Activated CD4-positive, alpha-beta memory T cell treated with anti-CD3 and anti-CD28 coated beads, Interleukin-2, amount 10 ng/mL, durations not matched to agents 7 days and 5 days (primary cell): ENCODE measurements at places on chromosomes 4 and X.

- no peak for DNase-seq
These were observed 171.1 kb downstream of the SCFD2 start for GRCh38 chr4:53194727-53195126.

DNA sequence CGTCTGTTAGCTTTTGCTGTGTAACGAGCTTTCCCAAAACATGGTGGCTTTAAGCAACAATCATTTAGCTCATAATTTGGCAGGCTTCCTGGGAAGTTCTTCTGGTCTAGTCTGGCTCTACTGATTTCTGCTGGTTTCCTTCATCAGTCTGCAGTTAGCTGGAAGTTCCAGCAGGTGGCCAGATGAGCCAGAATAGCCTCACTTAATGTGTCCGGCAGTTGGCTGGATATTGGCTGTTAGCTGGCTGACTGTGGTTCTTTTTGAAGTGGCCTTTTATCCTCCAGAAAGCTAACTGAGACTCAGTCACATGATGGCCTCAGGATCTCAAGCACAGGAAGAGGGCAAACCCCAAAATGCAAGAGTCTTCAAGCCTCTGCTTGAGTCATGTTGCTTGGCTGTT lies 34.9 kb downstream of the FTHL17 start:
- DNase-seq: peak; percentile 16

GRCh38 chr4:141158219-141158618 lies 24.9 kb upstream of the RNF150 start:
- DNase-seq: no peak

- DNase-seq: no peak
These were observed 567.1 kb downstream of the IL15 start for GRCh38 chr4:142203505-142203904.

- no peak for DNase-seq
These were observed 36.1 kb downstream of the MID1IP1 start for GRCh38 chrX:38837389-38837788.

- no peak for DNase-seq
These were observed 72.0 kb upstream of the MSX1 start for GRCh38 chr4:4787421-4787820.

- no peak for DNase-seq
These were observed 13.2 kb upstream of the MAN2B2 start for GRCh38 chr4:6561706-6562371.

GRCh38 chrX:24153178-24153795 lies 3.8 kb downstream of the ZFX start:
- DNase-seq: no peak

DNA sequence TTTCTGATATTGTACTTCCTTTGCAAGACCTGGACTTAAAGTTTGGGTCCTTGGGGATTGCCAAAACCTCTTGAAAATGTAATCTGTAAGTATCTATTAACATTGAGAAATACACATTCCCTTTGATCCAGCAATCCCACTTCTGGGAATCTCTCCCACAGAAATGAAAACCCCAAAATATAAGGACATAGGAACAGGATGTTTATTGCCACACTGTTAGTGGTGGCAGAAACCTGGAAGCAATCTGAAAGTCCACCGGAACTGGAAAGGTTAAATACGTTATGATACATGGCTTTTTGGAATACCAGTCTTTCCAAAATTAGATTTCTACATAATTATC lies 71.2 kb upstream of the STX18 start:
- no peak for DNase-seq

DNA sequence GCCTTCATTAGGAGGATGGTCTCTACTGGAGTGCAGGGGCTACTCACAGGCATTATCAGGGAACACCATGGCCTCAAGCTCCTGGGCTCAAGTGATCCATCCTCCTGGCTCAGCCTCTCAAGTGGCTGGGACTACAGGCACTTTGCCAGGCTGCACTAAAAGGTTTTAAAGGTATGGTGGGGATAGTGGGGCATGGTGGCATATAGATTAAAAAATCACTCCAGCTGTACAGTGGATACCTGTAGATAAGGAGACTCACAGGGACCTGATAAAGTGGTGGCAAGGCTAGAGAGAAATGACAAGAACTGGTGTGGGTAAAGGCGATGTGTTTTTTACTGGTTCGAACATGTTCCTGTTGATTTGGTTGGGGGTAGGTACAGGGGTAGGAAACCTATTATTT lies 5.9 kb downstream of the ZAR1 start:
- DNase-seq: no peak

DNA sequence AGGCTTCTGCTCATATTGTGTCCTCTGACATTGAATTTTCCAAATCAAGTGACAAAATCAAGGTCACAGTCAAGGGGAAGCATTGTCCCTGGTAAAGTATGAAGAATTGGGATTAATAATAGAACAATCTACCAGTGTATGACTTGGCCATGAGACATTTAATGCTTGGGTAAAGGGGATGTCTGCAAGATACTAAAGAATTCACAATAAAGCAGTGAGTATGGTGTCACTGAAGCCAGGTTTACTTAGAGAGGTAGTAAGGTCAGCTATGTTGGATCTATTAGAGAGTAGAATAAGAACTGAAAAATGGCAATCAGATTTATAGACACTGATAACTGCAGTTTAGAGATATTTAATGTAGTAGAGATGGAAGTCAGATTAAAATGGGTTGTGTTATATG lies 349.2 kb downstream of the BMPR1B start:
- DNase-seq: no peak

DNA sequence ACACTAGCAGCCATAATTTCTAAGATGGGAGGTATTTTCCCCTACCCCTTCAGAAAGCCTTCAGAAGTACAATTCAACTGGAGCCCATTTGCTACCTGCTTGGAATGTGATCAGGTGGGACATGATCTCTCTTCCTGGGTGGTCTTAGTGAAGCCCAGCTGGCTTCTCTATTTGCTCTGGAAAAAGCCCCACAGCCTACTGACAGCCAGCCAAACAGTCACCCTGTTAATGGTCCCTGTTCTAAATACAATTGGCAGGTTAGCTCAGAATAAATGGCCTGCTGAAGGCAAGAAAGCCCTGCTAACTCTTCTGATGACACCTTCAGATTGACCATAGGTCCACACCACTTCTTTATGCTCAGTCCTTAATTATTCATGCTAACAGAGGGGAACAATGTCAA lies 39.9 kb downstream of the HS6ST2 start:
- DNase-seq: no peak

- no peak for DNase-seq
These were observed 22.8 kb upstream of the TBL1X start for GRCh38 chrX:9442056-9442455.

GRCh38 chrX:7068939-7069367 lies 78.6 kb upstream of the STS start:
- no peak for DNase-seq

GRCh38 chr4:95066050-95066449 lies 308.3 kb downstream of the BMPR1B start:
- no peak for DNase-seq

- no peak for DNase-seq
These were observed 22.8 kb upstream of the CENPVL3 start for GRCh38 chrX:51641421-51642021.

- DNase-seq: no peak
These were observed 3.1 kb downstream of the MID1IP1 start for GRCh38 chrX:38804432-38804681.
